ENCODE measurements at places on chromosomes 11 and 22. TPM values are rescaled to one million over a fixed set of nuclear protein-coding genes. Genes with fewer than 3 reads are reported as not detected.

The ALKBH3 gene
- 33.1 TPM for total RNA-seq

The RBM14 gene
- 49.4 TPM for total RNA-seq

The PHOX2A gene
- not detected for total RNA-seq

The ADORA2A gene
- 0.15 TPM for total RNA-seq

The LRRC51 gene
- 4.6 TPM for total RNA-seq

The LINC01488 gene
- not detected for total RNA-seq

The FAT3 gene
- 0.59 TPM for total RNA-seq

The TPH1 gene
- 0.45 TPM for total RNA-seq

The MYEOV gene
- total RNA-seq: 3.3 TPM

The RAB3IL1 gene
- 3.0 TPM for total RNA-seq

The SREBF2 gene
- 103 TPM for total RNA-seq

The EXPH5 gene
- 0.59 TPM for total RNA-seq

The BANF1 gene
- 126 TPM for total RNA-seq

The IL18 gene
- 0.59 TPM for total RNA-seq

The RIC8A gene
- 127 TPM for total RNA-seq

The OR52E8 gene
- total RNA-seq: not detected

The ASCL2 gene
- total RNA-seq: not detected

The RBMXL2 gene
- not detected for total RNA-seq

The RASD2 gene
- not detected for total RNA-seq

The SCGB1C1 gene
- not detected for total RNA-seq

The COMMD9 gene
- 48.6 TPM for total RNA-seq
